ENCODE measurements at places on chromosomes 1 and 21. TPM values are rescaled to one million over a fixed set of nuclear protein-coding genes. Genes with fewer than 3 reads are reported as not detected.

The VN1R5 gene
- total RNA-seq: not detected

The KDM1A gene
- 71.2 TPM for total RNA-seq

The ECM1 gene
- 2.2 TPM for total RNA-seq

The UBXN10 gene
- total RNA-seq: not detected

The OR2L8 gene
- not detected for total RNA-seq

The DPYD gene
- total RNA-seq: 1.7 TPM

The KRTAP13-2 gene
- total RNA-seq: not detected

The ARHGEF11 gene
- total RNA-seq: 21.7 TPM

The RERE gene
- 20.6 TPM for total RNA-seq

The KRTAP12-2 gene
- total RNA-seq: not detected

The B3GALT5 gene
- total RNA-seq: 0.24 TPM

The SPRR2E gene
- total RNA-seq: not detected

The OR2L2 gene
- total RNA-seq: not detected

The COL16A1 gene
- 5.8 TPM for total RNA-seq

The TFF2 gene
- not detected for total RNA-seq

The LAD1 gene
- 0.69 TPM for total RNA-seq

The TAL1 gene
- total RNA-seq: not detected

The PRSS38 gene
- not detected for total RNA-seq

The FHL3 gene
- 8.1 TPM for total RNA-seq

The TAS1R1 gene
- not detected for total RNA-seq

The SLC25A34 gene
- 0.35 TPM for total RNA-seq

The TMEM51 gene
- 44.7 TPM for total RNA-seq

The LCE1D gene
- total RNA-seq: not detected

The CHI3L2 gene
- 0.54 TPM for total RNA-seq

The LAPTM5 gene
- 0.18 TPM for total RNA-seq

The VWA1 gene
- total RNA-seq: 14.9 TPM

The AJAP1 gene
- under 0.01 TPM for total RNA-seq

The MAP3K21 gene
- total RNA-seq: 12.0 TPM

The GSTM4 gene
- total RNA-seq: 10.1 TPM

The KRTAP6-1 gene
- total RNA-seq: not detected

The FAM72A gene
- 12.1 TPM for total RNA-seq

The CCDC27 gene
- not detected for total RNA-seq

The BRWD1 gene
- 9.9 TPM for total RNA-seq

The E2F2 gene
- total RNA-seq: 2.6 TPM

The GJB5 gene
- 0.13 TPM for total RNA-seq

The ESPN gene
- 0.44 TPM for total RNA-seq

The OR2G6 gene
- total RNA-seq: not detected

The DNAI4 gene
- total RNA-seq: 1.0 TPM
